ENCODE measurements at places on chromosomes 1 and 21.

GRCh38 chr1:118504867-118505266 lies 319.8 kb upstream of the SPAG17 start:
- DNase-seq: no peak

DNA sequence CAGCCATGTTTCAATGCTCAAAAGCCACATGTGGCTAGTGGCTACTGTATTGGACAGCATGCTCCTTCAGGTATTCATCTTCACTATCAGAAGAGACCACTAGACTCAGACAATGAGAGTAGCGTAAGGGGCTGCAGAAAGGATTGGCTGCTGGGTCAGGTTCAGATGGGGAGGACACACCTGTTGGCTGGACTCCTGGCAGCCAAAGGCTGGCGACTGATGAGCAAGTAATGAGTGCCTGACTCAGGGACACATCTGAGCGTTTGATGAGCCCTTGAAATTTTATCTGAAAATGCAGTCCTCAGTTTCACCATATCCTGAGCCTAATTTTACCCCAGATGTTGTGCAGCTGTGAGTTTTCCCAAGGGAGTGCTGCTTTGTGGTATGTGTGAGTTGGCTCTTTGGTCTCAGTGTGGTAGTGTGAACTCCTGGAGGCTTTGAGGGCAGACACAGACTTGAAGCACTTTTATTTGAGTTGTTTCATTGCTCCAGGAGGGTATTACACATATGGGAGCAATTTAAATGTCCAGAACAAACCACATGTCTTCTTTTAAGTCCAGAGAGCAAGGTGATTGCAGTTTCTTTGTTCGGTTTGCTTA lies 9.6 kb downstream of the ST6GALNAC3 start:
- DNase-seq: no peak

DNA sequence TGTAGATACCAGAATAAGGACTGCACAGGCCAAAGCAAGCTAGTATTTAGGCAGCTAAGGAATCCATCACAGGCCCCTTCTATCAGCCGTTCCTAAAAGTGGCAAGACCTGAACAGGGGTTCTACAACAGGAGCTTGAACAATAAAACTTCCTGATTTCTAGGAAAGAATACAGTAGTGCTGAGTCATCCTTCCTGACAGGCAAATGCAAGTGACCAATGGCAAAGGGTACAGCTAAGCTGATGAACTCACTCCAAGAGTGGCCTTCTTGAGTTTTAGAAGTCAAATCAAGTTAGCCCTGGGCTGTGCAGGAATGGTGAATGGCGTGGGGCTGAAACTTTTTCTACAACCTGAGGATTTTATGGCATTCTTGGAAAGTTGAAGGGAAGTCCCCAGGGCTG lies 112.9 kb downstream of the GREM2 start:
- DNase-seq: no peak

DNA sequence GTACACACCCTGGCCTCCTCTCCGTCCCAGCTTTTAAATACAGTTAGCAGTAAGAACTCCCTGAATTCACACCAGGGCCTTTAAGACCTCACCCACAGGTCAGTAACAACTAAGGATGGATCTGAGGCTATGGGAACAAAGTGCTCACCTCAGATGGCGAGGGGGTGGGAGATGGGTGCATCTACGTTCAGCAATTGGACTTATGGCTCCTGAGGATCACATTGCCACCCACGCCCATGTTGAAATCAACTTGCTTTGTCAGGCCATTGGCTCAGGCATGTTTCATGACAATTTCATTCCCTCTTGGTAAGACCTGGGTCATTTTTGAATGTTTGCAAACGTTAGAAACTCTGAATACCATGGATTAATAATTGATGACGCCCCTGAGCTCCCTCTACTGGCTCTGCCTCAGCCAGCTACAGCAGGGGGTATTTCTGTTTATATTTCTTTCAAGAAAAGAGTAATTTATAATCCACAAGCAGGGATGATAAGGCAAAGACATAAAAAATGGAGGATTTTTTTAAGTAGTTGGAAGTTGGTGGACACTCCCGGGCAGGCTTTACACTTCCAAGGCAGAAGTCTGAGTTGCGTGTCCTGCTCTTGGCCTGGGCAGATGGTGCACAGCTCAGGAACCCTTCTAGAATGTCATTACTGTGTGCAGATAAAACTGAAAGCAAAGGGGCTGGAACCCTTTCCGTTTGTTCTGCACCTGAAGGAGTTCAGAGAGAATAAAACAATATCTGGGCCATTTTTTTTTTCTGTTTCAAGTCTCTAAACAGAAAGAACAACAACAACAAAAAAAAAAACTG lies 13.7 kb upstream of the LBR start:
- DNase-seq: no peak

DNA sequence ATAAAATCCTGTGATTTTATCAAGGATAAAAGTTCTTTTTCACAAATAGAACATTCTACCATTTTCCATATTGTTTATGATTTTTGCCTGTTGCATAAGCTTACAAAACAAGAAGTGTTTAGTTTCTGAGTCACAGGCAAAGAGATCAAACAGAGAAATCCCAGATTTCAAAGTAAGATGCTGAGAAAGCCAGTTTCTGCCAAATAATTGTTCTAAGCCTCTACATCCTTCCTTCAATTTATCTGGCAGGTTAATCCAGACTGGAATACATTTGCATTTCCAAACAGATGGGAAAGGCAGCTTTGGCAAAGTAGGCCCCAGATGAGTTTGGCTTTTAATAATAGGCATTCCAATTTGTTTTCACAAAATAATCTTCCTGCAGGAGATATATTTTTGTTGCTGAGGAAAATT lies 2.5 kb downstream of the SLC1A7 start:
- no peak for DNase-seq

DNA sequence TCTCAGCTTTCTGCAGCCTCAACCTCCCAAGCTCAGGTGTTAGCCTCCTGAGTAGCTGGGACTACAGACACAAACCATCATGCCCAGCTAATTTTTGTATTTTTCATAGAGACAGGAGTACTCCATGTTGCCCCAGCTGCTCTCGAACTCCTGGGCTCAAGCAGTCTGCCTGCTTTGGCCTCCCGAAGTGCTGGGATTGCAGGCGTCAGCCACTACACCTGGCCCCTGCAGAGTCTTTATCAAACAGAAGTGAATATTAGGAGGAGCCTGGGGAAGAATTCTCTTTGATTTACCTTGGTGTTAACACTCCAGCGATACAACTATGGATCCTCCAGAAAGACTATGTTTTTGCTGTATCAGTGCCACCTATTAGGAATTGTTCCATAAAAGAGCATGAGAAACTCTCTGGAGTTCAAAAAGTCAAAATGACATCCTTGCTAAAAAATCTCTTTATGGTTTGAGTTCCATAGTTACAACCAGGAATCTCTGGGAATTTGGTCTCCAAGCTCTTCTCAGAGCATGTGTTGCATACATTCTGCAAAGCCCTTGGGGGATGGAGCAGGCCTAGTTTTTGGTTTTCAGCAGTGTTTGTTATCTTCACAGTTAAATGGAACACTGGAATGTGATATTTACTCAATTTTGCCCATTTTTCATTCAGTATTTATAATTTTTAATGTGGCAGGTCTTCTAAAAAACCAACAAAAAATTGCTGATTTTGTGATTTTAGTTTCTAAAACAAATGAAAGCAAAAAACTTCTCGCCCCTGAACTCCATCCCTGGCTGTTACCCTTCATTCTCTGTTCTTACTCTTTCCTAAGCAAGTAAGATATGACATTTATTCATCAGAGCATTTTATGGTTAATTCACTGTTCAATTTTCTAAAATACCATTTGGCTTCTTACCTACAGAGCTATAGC lies 77.3 kb downstream of the OLFML2B start:
- no peak for DNase-seq

DNA sequence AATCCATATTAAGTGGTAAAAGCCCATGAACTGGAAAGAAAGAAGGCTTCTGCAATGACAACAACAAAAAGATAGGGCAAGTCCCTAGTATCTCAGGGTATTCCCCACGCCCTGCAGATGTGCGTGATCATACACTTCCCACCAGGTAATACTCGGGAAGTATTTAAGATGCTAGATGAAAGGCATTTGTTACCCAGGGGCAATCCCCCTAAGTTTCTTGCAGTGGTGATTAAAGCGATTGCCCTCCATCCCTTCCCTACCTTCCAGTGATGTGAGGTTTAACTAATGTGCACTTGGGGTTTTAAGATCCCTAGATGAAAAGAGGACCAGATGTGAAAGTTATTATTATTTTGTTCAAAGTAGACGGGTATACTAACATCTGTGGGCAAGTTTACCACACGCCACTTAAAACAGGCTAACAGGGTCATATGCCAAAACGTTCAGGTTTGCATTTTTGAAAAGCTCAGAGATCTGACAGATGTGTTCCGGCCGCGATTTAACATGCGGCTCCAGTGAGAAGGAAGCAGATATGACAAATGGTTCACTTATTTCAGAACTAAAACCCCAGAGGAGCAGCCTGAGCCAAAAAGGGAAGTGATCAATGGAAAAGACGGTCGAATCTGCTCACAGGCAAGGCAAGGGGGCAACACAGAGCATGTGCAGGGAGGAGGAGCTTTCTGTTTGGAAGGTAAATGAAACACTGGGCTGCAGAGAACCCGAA lies 17.4 kb downstream of the TIAM1 start:
- peak; percentile 35 for DNase-seq

DNA sequence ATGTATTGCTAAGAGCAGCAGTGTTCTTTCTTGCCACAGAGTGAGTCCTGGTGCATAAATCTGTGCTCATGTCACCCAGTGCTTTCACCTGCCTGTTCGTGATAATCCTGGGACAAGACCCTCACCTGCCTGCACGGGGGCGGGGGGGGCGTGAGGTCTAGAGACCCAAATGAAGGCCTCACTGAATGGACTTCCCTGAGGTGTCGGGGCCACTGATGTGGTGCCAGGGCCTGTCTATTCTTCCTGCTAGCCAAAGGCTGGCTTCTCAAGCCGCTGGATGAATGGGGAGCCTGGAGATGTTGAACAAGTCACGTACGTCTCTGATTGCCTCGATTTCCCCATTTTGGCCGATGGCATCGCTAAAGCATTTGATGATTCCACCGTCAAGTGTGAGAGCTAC lies 118.8 kb upstream of the IRF2BP2 start:
- no peak for DNase-seq

DNA sequence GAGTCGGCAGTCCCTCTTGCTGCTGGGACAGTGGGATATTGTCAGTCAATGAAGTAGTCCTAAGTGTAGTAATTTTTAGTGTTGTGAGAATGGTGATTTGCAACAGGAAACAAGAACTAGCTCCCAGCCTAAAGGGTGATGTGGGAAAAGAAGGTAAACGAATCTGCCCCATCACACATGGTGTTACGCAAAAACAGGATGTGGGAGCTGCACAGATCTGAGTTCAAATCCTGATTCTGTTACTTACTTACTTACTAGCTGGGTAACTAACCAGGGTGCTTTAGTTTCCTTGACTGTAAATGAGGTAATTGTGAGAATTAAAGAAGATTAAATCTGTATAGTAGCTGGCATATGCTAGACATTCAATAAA lies 22.3 kb downstream of the NAV1 start:
- DNase-seq: no peak

DNA sequence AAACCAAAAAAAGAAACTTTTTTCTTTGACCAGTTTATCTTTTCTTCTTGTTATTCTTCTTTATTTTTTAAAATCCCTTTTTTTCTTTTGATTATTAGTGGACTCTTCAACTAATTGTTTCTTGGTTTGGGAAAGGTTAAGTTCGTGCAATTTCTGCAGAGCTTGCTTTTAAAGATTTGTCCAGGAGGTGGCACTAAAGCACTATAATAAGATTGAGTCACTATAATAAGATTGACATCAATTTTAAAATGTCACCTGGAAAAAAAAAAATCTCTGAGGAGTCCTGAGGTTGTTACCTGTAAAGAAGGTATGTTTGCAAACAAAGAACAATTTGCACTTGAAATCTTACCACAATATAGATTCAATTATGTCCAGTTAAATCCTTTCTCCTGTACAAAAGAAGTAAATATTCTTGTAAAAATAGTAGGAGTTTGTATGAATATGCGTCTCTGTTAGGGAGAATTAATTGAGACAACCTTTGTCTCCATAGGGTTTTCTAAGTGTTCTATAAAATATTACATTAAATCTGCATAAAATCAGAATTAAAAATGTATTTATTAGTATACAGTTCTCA lies 166.7 kb downstream of the ADGRL4 start:
- DNase-seq: no peak

- no peak for DNase-seq
These were observed 8.1 kb upstream of the STMN1 start for GRCh38 chr1:25914074-25914995.

GRCh38 chr1:67350783-67351182 lies 43.1 kb downstream of the IL12RB2 start:
- DNase-seq: no peak

- DNase-seq: no peak
These were observed 69.9 kb upstream of the ZC3H11B start for GRCh38 chr1:219682788-219683187.
